ENCODE measurements at places on chromosomes 7 and 10. TPM values are rescaled to one million over a fixed set of nuclear protein-coding genes. Genes with fewer than 3 reads are reported as not detected.

The CNPY1 gene
- total RNA-seq: not detected

The CCNY gene
- total RNA-seq: 55.4 TPM

The GAD2 gene
- not detected for total RNA-seq

The CPA2 gene
- not detected for total RNA-seq

The SHLD2 gene
- 19.8 TPM for total RNA-seq

The RAB19 gene
- not detected for total RNA-seq

The ACSM6 gene
- total RNA-seq: not detected

The CRHR2 gene
- total RNA-seq: not detected

The LRGUK gene
- total RNA-seq: 0.82 TPM

The SPDYE6 gene
- not detected for total RNA-seq

The GPR37 gene
- 7.0 TPM for total RNA-seq

The MICALL2 gene
- 28.9 TPM for total RNA-seq

The PAX4 gene
- not detected for total RNA-seq

The AGR3 gene
- total RNA-seq: not detected

The NKX6-2 gene
- not detected for total RNA-seq

The TMEM236 gene
- 0.09 TPM for total RNA-seq

The TSPAN33 gene
- not detected for total RNA-seq

The SPDYE2 gene
- total RNA-seq: not detected

The HPSE2 gene
- not detected for total RNA-seq

The SPACDR gene
- total RNA-seq: 0.27 TPM

The KCNH2 gene
- not detected for total RNA-seq

The NSUN5 gene
- total RNA-seq: 20.2 TPM

The RPP30 gene
- 61.4 TPM for total RNA-seq

The NUTM2B gene
- 0.09 TPM for total RNA-seq

The ADAM22 gene
- 2.4 TPM for total RNA-seq

The XRCC2 gene
- total RNA-seq: 1.1 TPM

The GALNT17 gene
- not detected for total RNA-seq

The CD36 gene
- 561 TPM for total RNA-seq

The KMT2E gene
- total RNA-seq: 132 TPM

The SLC18A3 gene
- not detected for total RNA-seq

The NEURL1 gene
- 0.27 TPM for total RNA-seq

The PILRA gene
- 0.27 TPM for total RNA-seq

The KLHL7 gene
- total RNA-seq: 28.5 TPM

The FOXK1 gene
- 27.8 TPM for total RNA-seq

The TMEM120A gene
- total RNA-seq: 28.9 TPM

The RADIL gene
- total RNA-seq: 0.25 TPM

The SEMA3E gene
- total RNA-seq: 0.98 TPM

The HOXA13 gene
- not detected for total RNA-seq

The MACROH2A2 gene
- total RNA-seq: 10.0 TPM

The SGCE gene
- 77.4 TPM for total RNA-seq

The STAG3 gene
- 0.90 TPM for total RNA-seq

The SPDYE11 gene
- total RNA-seq: 0.08 TPM
